ENCODE measurements at places on chromosomes 2 and 18.

DNA sequence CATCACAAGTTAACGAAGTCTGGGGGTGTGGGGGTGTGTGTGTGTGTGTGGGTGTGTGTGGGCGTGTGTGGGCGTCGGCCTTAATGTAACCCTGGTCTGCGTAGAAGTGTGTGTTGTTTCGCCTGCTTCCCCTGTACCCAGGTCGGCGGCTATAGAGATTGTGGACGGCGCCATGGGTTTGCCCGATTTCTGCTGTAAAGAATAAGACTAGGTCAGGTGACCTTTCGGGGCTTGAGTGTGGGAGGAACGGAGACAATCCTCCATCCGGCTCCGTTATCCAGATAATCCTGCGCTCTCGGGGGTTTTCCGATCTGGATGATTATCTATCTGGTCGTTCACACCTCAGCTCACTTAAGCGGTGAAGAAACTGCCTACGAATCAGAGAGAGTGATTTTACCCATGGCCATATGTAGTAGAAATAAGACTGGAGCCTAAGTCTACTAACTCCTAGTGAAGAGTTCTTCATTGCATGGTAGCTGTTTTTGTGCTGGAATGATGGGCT, 543 bp downstream of the HADHB start:
- DNase-seq: peak; percentile 45

GRCh38 chr18:50559752-50560680, at the start of gene MAPK4:
Gene MAPK4 (plus strand): TSS chr18:50560087. CDS start chr18:50663959, 103,872 bp downstream.
- no peak for DNase-seq

- no peak for DNase-seq
Observed at GRCh38 chr18:33761363-33761762, 183.3 kb downstream of the ASXL3 start.

DNA sequence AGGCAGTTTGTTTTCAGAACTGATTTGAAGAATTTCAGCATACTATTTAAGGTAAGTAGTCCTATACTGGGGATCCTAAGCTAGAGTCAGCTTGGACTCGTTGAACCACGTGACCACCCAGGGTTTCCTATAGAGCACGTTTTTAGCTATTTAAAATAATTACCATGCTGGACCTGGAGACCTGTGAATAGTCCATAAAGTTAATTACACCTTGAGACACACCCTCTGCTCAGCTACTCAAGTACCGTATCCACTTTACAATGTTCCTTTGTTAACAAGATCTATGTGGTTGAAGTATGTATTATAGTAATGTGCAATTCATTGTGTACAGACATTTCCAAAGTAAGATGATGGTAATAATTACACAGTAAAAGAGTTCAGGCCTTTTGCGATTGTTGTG, 67.6 kb downstream of the CRIM1 start:
- DNase-seq: no peak

DNA sequence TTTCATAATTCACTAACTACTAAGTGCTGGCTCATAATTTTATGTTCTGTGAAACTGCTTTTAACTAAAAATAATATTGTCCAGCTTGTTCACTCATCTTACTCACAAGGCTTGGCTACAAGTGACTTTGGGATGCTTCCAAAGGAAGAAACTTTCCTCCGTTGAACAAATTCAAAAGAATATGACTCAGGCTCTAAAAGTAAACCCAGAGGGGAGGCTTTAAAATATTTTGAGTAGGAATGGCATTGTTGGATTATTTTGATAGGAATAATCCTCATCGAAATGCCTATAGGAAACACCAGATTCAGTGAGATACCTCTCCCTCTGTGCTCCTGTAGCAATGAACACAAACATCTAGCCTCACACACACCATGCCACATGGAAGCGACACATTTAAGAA, 25.2 kb upstream of the TLK1 start:
- DNase-seq: peak; percentile 29

Measured in MG63 (cell line).